Left cardiac atrium (tissue), 4 donors: ENCODE measurements at places on chromosomes 1 and 21. TPM values are rescaled to one million over a fixed set of nuclear protein-coding genes. Genes with fewer than 3 reads are reported as not detected.
A peak's percentile ranks its signal among the peaks of the same experiment; 100 is the strongest.

Gene PI4KB
- 49.4 TPM for total RNA-seq

- no peak for DNase-seq
Measured at GRCh38 chr1:239276051-239276450, 110.3 kb upstream of the CHRM3 start.

GRCh38 chr21:43273016-43273707 is 104.4 kb downstream of the CRYAA start:
- peak; percentile 11 for DNase-seq

Gene BMP8B
- total RNA-seq: 0.59 TPM

GRCh38 chr1:208433086-208433485 is 188.9 kb upstream of the PLXNA2 start:
- DNase-seq: no peak

Gene CD244
- 0.80 TPM for total RNA-seq

DNA sequence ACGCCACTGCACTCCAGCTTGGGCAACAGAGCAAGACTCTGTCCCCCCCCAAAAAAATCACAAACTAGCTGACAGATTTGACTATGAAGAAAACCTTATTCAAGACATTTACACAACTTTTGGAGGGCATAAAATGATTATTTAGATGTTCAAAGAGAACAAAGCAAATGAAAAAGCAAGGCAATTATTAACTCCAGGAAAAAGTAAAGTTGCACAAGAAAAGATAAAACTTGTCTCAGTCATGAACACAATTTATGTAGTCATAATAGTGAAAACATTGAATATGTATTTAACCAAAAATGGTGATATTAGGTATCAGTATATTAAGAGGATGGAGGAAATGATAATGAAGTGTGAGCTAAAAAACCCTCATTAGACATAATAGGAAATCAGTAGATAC is 11.9 kb upstream of the TARDBP start:
- DNase-seq: no peak

Gene FGR
- total RNA-seq: 8.6 TPM

- no peak for DNase-seq
Measured at GRCh38 chr1:22056043-22056442, 3.5 kb downstream of the CDC42 start.

- DNase-seq: no peak
Measured at GRCh38 chr1:151976858-151977257, 16.8 kb downstream of the S100A10 start.

Gene NCMAP
- total RNA-seq: 0.16 TPM

DNA sequence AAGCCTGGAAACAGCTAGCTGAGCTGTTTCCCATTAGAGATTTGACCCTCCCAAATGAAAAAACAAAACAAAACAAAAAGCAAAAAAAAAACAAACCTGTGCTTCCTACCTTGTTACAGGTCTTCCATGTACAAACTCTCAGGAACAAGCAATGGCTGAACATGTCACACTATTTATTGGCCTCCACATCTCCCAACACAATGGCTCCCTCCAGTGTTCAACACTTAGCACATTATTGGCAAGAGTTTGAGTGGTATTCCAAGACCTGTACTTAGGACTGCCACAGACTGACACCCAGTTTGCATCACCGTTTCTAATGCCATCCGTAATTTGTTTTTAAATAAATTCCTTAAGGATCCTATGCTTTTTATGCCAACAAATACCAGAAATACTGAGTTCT is 195.0 kb upstream of the OLFM3 start:
- DNase-seq: no peak

- no peak for DNase-seq
Measured at GRCh38 chr1:53198241-53198651, 1.6 kb downstream of the CPT2 start.

GRCh38 chr1:236338096-236338495 is 56.0 kb upstream of the EDARADD start:
- no peak for DNase-seq

- DNase-seq: no peak
Measured at GRCh38 chr21:34511181-34511580, 829 bp downstream of the KCNE1 start.

GRCh38 chr1:235079443-235080296 is 49.0 kb downstream of the TOMM20 start:
- no peak for DNase-seq

GRCh38 chr1:222240536-222241181 is 307.2 kb downstream of the HHIPL2 start:
- DNase-seq: no peak

DNA sequence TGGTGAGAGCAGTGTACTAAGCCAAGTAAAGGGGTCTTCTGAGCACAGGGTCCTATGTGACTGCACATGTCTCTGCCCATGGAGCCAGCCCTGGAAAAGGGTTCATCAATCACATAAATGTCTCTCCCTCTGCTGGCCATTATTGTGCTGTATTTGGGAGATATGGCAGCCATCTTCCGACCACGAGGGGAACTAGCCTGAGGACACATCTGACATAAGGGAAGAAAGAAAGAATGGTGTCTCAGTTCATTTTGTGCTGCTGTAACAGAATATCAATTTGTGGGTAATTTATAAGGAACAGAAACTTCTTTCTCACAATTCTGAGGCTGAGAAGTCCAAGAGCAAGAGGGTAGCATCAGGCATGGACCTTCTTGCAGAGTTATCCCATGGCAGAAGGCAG is 55.1 kb upstream of the GJA5 start:
- no peak for DNase-seq

- no peak for DNase-seq
Measured at GRCh38 chr21:14844001-14844400, 220.8 kb downstream of the NRIP1 start.

- no peak for DNase-seq
Measured at GRCh38 chr1:233668725-233669294, 54.9 kb downstream of the KCNK1 start.
